Stimulated activated CD8-positive, alpha-beta memory T cell treated with anti-CD3 and anti-CD28 coated beads, Interleukin-2, amount 100 ng/mL, for 1 hour (primary cell): ENCODE measurements at places on chromosomes 16 and 17.

DNA sequence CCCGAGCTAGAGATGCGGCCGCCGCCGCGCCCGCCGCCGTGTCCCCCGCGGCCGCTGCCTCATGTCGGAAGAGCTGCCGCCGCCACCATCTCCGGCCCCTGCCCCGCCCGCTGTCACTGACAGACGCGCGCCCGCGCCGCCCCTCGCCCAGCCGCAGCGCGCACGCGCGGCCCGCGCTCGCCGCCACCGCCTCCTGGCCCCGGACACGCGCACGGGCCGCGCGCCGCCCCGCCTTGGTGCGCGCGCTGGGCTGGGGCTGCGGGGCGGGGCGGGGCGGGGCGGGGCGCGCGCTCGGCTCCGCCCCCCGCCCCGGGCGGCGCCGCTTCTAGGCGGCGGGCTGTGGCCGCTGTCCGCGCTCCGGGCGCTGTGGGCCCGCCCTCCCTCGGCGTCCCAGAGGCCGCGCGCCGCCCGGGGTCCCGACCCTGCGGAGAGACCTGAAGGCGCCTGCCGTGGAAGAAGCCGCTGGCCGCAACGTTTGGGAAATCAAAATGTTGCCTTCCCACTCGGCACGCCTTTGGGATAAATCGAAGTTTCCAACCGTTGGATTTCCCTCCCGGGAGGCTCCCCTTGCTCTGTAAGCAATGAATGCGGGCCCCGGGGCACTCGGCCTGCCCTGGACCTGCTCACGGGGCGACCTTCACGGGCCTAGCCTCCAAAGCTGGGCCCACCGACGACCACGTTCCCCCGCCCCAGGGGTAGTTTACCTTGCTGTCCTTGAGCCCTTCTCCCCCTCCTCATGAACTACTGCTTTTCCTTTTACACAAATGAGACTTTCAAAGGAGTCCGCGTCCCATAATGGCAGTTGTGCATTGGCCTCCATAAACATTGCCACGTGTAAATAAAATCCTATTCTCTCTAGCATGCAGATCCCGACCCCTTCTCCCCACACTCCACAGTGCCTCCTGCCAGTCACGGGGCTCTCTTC lies at the start of gene ADCY9:
Gene ADCY9, minus strand, starts transcription at position 118 of the 925 bp plus-strand sequence. CDS start 1,000 bp downstream, outside the sequence.
- peak; percentile 53 for DNase-seq

- no peak for DNase-seq
Observed at GRCh38 chr17:63497708-63498483, 21.0 kb downstream of the ACE start.

- DNase-seq: no peak
Observed at GRCh38 chr16:50261707-50262235, 4.6 kb upstream of the ADCY7 start.

DNA sequence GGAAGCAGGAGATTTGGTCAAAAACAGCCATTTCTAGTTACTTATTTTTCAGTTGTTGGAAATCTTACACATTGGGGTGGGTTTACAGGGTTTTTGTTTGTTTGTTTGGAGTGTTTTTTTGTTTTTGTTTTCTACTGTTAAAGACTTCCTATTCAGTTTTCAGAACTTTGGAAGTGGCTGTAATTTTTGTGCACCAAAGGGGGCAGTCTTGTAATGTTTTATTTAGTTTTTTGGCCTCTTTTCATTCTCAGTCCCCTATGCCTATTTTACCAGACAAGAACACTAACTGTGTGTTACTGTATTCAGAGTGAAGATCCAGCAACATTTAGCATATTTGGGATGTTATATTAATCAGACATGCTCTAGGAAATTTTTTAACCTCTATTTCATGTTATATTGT lies 20.6 kb downstream of the TPPP3 start:
- no peak for DNase-seq

DNA sequence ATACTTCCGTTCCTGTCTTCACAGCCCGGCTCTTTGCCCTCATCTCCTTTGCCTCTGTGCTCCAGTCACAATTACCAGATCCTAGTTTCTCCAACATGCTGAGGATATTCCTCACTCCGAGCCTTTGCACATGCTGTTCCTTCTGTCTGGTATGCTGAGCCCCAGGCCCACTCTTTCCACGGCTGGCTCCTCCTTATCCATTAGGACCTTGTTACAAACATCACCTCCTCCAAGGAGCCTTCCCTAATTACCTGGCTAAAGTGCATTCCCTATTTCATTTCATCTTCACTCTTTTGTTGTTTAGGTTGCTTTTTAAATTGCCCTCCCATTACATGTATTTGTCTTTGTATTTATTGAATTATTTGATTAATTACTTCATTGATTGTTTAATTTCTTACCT lies 14.9 kb upstream of the ADGRG1 start:
- DNase-seq: no peak

DNA sequence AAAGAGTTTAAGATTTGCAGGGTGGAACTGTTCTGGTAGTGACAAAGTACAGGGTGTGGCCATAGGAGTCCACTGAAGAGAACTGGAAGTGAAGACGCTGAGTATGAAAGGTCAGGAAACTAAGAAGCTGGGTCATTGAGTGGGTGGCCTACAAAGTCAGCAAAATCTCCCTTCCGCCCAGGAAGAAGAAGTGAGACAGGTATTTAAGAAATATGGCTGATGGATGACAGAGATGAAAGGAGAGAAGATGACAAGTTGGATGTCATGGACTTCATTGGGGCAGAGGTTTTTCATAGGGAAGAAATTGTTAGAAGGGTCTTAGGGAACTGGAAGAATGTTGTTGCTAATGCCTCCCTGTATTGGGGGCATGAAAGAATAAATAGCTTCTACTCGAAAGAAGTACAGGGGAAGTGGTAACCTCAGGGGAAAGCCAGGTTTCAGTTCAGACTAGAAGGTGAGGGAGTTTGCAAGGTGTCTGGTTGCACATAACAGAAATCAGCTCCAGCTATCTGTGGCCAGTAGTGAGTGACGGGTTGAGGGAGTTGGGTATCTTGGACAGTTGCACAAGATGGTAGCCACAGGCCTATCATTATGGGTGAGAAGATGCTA lies 33.6 kb upstream of the MED13 start:
- DNase-seq: no peak

- peak; percentile 66 for DNase-seq
Observed at GRCh38 chr17:21551081-21551881, 141.0 kb upstream of the KCNJ18 start.

DNA sequence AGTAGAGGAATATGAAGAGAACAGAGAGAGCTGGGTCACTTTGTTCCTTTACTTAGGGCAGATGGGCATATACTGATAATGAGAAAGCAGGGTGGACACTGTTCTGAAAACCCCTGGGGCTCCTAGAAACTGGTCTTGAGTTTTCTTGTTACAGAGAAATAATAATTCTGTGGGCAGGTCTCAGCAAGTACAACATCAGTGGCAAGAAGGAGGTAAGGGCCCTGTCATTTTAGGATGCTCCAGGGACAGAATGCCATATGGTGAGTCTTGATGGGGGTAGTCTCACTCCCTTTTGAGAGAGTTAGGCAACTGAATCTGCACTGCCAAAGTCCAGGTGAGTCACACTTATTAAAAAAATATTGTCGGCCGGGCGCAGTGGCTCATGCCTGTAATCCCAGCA lies 102.3 kb downstream of the KCNJ2 start:
- DNase-seq: no peak

DNA sequence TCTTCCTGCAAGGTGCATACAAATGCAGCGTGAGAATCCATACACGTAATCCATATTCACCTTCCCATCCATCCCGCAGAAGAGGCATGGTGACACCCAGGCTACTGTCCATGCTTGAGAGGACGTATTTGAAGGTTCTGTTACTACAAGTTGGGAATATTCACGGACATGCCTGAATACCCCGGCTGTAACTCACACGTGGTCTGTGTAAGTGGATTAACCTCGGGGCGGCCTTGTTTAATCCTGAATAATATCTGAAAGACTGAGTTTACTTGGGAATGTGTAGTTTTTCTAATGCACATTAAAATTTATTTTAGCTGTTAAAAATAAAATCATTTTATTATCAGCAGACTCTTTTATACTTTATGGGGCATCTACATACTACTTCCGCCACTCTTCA lies 13.1 kb downstream of the CPSF4L start:
- DNase-seq: no peak

DNA sequence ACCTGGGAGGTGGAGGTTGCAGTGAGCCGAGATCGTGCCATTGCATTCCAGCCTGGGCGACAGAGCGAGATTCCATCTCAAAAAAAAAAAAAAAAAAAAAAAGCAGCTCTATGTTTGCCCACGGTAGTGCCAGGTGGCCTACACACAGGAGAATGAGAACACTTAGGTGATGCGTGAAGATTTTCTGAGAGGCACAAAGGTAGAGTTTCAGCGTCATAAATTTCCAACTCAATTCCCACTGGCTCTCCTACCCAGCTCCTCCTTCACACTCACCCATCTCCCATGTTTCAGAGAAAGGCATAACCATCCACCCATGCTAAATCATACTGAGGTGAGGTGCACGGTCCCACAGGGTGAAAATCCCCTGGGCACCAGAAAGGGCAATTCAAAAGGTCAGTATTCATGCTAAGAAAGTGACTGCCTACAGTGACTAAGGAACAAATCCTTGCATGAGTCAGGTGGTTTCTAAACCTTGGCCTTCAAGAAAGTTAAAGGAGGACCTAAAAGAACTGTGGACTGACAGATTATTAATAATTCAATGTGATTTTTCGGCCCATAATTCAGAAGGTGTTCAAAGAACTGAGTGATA lies 4.8 kb downstream of the DCAKD start:
- DNase-seq: no peak

DNA sequence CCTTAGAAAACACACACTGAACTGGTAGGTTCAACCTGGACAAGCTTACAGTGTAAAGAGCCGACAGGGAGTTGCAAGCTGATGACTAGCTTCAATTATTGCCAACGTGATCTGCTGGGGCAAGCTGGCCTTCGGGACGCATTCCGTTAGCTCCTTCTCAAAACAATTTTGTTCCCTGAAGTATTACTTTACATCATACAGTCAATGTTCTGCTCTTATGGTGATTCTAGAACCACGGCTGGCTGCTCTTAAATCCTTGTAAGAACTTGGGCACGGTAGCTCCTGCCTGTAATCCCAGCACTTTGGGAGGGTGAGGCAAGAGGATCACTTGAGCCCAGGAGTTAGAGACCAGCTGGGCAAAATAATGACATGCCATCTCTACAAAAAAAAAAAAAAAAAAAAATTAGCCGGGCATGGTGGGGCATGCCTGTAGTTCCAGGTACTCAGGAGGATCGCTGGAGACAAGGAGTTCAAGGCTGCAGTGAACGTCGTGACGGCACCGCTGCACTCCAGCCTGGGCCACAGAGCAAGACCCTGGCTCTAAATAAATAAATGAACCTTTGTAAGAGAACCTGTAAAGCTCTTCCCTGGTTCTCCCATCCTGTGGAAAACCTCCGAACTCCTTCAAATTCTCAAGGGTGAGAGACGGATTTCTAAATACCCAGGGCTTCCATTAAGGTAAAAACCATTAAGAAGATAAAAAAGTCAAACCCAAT lies 2.0 kb downstream of the CDIP1 start:
- DNase-seq: no peak

GRCh38 chr17:50672831-50673551 lies 34.7 kb downstream of the ANKRD40 start:
- DNase-seq: no peak

DNA sequence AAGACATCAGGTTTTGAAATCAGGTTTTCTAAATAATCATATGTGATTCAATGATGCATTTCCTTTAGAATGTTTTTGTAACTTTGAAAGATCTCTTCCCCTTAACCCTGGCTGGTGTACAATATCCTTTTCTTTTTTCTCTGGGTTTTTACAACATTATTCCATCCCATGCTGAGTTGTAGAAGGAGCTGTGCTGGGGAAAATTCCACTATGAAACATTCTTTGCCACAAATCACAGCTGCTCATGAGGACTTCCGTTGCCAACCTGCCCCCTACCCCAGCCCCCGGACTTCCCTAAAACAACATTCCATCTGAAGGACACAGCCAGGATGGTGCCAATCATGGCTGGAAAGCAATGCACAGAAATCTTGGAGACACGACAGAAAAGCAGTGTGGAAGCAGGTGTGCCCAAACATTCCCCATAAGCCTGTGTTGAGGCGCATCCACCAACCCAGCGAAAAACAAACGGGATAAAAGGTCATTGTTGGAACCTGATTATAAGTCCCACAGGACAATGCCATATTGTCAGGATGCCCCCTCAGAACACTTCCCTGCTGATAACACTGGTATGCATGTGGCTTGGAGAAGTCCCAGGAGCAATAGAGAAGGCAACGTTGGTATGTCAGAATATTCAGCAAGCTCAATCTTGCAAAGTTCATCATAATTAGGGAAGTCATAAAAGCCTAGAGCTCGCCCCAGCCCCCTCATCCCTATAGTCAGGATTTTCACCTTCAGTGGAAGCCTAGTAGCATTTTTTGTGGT lies 475.0 kb downstream of the HS3ST3B1 start:
- DNase-seq: no peak

DNA sequence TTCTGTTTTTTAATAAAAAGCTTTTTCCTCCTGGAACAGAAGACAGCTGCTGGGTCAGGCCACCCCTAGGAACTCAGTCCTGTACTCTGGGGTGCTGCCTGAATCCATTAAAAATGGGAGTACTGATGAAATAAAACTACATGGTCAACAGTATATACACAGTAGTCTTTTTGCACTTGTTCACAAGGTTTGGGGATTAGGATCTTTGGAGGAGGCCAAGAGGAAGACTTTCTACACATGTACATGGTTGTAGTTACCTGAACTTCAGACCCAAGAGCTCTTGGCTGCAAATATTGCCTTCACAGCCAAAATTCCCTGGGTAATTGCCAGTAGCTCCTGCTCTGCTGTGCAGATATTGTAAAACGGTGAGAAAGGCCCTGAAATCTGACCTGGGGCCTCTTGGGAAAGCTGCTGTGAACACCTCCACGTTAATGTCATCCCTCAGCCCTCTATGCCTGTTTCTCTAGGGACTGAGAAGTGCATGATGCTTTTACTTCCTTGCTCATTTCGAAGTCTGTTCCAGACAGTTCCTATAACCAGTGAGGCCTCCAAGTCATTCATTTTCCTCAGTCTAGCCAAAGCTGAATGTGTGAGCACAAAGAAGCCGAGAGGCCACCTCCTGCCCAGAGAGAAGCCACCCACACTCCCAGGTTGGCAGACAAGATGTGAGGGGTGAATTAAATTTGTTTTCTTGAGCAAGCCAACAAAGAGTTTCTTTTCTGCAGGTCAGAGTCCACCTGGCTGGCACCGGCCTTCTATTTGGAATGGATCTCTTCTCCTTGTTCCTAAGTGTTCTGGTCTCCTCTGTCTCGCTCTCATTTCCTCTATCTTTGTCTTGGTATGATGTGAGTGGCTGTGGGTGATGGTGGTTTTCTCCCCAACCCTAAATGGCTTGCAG lies 15.9 kb downstream of the ANKRD40 start:
- no peak for DNase-seq

GRCh38 chr17:53818271-53818670 lies 4.5 kb upstream of the KIF2B start:
- DNase-seq: no peak

- no peak for DNase-seq
Observed at GRCh38 chr17:66260688-66261087, 31.5 kb upstream of the APOH start.

DNA sequence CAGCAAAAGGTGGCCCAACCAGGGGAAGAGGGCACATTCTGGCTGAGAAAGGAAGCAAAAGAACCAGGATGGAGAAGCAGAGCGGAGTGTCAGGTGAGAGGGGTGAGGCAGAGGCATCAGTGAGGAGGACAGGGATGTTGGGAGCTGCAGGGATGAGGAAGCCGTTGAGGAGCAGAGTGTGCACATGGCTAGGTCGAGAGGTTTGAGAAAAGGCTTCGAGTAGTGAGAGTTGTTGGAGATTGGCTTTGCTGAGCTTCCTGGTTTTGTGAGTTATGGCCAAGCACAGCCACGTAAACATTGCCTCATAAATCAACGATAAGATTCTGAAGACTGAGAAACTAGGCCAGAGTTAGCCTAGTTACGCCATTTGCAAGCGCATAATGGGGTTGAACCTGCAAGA lies 26.9 kb downstream of the DNAH2 start:
- DNase-seq: no peak

GRCh38 chr16:22217890-22218730 lies 12.0 kb downstream of the EEF2K start:
- no peak for DNase-seq
